ENCODE measurements at places on chromosomes 1 and 21.

DNA sequence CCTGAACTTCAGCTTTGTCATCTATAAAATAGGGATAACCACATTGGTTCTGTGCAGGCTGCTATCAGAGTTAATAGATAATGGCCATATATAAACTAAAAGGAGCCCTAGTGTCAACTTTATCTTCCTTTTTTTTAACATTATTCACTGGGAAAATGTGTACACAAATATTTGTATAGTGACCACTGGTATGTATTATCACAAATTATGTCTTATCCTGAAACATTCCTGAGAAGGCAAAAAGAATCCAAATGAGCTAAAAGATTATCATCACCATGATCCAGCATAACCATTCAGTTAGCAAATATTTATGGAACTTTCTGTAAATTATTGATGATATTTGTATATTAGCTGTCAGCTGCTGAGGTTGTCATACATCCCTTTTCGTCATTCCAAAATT is 16.6 kb downstream of the ANGPTL3 start:
- no peak for DNase-seq

GRCh38 chr1:87842156-87842555 is 513.5 kb downstream of the LMO4 start:
- no peak for DNase-seq

GRCh38 chr1:14929547-14930246 is 223.8 kb upstream of the TMEM51 start:
- DNase-seq: no peak

- DNase-seq: no peak
These were observed 161.8 kb upstream of the IRF2BP2 start for GRCh38 chr1:234771642-234772344.

DNA sequence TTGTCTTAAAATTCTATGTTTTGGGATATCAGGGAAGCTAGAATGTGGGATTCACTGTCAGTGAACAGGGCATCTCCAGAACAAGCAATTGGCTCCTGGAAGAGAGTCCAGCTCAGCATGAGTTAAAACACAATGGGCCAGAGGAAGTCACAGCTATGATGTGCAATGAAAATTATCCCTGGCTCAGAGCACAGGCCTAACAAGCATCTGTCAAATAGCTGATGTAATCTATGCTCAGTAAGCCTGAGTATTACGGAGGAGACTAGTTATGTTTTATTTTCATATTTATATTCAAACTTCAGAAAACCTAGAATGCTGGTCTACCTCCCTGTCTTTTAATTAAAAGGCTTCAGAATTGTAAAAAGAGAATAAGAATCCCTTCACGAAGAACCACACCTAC is 41.6 kb downstream of the PARP1 start:
- DNase-seq: no peak

DNA sequence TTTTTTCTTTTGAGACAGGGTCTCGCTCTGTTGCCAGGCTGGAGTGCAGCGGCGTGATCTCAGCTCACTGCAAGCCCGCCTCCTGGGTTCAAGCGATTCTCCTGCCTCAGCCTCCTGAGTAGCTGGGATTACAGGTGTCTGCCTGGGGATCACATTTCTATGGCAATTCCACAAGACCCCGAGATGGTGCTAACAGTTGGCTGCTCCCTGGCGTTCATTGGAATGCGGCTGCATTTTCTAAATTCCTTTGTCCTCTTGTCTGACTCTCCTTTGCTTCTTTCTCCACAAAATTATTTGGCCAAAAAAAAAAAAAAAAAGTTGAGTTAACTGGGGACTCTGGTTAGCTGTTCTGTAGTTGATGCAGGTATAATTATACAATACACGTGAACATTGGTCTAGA is 176.4 kb downstream of the ETS2 start:
- DNase-seq: no peak

DNA sequence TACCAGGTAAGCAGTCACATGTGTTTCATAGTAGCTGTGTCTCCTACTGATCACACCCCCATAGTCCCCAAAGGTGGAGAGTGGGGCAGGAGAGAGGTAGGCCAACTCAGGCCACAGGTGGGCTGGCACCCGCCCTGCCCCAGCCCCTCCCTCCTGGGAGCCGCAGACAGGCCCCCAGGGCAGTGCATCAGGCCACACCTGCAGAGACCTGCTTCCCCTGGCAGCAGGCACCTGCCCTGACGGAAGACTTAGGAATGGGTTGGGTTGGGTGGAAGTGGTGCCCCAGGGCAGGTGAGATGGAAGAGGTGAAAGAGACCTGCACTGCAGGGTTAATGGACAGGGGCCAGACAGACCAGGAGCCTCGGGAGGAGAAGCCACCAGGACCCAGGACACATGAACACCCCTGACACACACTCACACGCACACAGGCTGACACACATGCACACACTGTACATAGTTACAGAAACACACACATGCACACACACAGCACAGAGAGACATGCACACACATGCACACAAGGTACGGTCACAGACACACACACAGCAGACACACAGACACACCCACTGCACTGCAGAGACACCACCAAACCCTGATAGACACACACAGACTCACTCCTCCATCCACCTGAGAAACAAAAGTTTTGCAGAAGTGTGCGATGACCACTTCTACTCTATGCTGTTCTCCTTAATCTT is 1.7 kb upstream of the COL18A1 start:
- no peak for DNase-seq

DNA sequence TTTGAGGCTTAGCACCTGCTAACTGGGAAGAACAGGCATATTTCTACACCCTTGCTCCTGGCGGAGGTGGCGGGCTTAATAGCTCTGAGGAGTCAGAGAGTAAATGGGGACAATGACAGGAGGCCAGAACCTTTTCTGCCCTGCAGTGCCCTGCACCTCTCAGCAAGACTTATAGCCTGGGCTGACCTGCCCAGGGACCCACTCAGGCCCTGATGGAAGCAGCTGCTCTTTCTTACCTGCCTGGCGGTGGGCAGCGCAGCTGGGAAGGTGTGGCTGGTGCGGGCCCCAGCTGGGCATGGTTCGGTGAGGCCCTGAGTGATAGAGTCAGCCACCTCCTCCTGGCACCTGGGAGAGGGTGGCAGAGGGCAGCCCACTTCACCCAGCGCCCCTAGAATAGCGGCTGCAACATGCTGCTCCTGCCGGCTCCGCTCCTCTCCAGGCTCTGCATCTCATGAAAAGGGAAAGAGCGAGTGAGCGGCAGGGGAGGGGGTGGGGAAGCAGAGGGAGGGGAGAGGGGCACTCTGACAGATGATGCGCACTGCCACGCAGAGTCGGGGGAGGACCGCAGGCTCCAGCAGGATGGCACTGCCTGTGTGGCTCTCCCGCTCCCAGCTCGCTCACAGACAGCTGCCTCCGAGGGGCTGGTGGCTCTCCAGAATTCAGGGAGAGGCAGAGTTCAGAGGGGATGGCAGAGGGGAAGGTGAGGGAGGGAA is at the start of gene RGS8:
Gene RGS8, minus strand, starts transcription at position 472 of the 713 bp plus-strand sequence. CDS start 14,938 bp downstream, outside the sequence.
- no peak for DNase-seq

- peak; percentile 51 for DNase-seq
These were observed 448 bp downstream of the GATAD2B start for GRCh38 chr1:153922076-153922971.

DNA sequence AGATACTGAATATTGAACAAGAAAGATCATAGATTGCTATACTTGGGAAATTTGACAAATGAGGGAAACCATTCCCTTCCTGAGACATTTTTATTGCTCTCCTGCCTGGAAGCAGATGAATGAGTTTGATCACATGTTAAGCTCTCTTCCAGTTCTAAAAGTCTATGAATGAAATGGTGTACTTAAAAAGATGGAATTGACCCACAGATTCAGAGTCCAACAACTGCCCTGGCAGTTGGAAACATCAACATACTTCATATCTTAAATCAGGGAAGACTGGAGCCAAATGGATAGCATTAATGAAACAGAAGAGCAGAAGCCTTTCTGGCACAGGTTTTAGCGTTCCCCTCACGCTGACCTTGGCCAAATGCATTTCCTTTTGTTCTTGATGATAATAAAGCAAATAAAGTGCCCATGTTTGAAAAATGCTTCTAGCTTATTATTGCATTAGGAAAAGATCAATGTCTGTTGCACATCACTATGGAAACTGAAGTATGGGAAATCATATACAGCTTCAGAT is 142.6 kb downstream of the ESRRG start:
- DNase-seq: no peak

DNA sequence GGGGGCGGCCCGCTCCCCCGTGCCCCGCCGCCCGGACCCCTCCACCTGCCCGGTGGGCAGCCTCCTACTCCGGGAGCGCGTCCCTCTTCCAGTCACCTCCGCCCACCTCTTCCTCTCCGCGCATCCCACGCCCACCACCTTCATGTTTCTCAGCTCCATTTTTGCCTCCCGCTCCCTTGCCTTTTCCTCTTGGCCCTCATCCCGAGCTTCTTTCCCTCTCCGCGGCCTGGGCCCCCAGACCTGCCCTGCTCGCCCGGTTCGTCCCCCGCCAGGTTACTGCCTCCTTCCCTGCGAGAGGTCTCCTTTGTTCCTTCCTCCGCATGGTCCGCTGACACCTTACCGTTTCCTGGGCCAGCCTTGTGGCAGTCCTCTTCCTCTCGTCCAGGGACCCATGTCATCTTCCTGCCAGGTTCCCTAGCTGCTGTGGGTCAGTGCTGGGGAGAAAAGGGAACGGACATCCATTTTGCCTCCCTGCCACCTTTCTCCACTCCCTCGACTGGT is 563 bp downstream of the QSOX1 start:
- peak; percentile 12 for DNase-seq

GRCh38 chr1:26003756-26004155 is 5.9 kb upstream of the PAFAH2 start:
- DNase-seq: no peak

Measured in SW 1271 (cell line).